ENCODE measurements at places on chromosomes 5 and 9.

DNA sequence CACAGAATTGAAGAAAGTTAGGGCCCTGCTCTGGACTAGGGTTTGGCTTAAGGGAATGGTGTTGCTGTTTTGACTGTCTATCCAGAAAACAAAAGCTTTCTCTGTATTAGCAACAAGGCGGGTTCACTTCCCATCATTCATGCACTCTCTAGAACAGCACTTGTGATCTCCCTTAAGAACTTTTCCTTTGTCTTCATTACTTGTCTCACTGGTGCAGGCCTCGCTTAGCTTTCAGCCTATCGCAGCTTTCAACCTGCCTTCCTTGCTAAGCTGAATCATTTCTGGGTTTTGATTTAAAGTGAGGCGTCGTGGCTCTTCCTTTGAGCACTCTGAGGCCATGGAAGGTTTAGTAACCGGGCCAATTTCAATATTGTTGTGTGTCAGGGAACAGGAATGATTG lies 35.2 kb upstream of the LPCAT1 start:
- no peak for DNase-seq

DNA sequence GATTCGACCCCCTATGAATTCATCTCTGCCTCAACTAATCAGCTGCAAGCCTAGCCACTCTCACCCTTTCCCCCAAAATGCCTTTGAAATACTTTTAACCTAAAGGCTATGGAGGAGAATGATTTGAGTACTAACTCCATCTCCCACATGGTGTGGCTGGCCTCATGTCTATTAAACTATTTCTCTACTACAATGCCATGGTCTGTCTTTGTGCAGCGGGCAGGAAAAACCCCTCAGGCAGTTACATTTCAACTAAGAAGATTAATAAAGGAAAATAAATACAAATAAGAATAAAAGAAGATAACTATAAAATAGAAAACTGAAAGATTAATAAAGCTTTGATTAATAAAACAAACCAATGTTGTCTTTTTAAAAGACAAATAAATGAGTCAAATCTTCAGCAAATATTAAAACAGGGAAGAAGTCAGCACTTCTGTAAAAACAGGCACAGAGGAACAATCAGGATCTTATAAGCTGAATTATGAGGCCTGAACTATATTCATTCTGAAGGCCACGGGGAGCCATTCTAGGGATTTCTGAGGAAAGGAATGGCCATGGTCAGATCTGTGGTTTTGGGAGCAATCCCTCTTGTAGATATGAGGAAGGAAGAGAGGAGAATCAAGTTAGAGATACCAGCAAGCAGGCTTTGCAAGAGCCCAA lies 116.1 kb upstream of the SLC12A2 start:
- DNase-seq, result no peak

DNA sequence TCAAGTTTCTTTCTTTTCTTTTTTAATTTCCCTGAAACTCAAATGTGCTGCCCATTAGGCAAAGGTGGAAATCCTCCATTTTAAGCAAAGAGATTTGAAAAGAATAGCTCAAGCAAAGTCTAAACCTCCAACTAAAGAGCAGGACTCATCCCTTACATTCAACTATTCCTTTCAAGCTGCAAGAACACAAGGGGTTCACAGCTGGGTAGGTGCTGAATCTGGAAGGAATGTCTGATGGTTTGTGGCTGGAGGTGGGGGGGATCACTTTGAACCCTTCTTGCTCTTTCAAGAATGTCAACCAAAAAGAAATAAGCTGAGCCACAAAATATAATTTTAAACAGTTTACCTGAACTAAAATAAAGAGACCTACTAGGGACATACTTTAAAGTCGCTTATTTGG lies 375.7 kb upstream of the CDH10 start:
- no peak for DNase-seq

- no peak for DNase-seq
Measured at GRCh38 chr5:116409591-116410296, 164.9 kb downstream of the SEMA6A start.

GRCh38 chr5:77645158-77645994 lies 6.9 kb upstream of the OTP start:
- DNase-seq, result no peak

- peak; percentile 11 for DNase-seq
Measured at GRCh38 chr9:90219548-90220118, 423.0 kb downstream of the DIRAS2 start.

DNA sequence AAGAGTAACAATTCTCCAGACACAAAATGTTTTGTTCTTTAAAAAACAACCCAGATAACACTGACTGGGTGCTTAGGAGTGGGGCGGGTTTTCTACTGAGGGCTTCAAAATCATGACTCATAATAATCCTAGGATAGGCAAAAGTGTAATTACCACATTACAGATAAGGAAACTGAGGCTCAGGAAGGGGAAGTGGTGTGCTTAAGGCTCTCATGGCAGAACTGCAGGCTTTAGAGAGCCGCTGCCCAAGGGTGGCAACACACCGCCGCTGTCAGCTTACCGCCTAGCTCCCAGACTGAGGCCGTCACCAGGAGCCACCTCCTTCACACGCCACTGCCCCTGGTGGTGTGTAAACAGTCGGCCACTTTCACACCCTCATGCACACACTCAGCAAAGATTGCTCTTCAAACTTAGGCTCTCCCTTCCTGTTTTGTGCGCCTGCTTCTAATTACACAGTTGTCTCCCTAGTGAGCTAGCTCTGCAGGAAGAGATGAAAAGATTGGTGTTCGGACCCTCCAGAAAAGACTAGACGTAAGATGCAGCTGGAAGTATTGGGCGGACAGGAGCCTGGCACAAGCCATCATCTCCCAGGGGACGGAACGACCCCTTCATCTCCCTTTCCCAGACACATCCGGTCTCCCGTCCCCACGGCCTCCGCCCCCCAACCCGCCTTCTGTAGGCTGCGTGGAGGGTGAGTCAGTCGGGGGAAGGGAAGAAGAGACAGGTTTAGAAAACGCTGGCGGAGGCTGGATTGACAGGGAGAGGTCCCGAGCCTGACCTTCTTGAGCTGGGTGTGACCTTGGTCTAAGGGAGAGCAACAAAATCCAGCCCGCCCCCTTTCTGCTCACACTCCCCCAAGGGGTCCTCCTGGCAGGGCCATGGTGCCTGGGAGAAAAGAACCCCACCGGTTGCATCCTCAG lies 162.7 kb downstream of the SYK start:
- DNase-seq, result no peak

DNA sequence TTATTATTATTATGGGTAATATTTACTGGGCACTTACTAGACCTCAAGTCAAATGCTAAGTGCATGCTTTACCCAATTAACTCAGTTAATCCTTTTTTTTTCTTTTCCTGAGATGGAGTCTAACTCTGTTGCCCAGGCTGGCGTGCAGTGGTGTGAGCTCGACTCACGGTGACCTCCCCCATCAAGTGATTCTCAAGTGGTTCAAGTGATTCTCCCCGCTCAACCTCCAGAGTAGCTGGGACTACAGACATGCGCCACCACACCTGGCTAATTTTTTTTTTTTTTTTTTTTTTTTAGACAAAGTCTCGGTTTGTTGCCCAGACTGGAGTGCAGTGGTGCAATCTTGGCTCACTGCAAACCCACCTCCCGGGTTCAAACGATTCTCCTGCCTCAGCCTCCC lies 69.1 kb downstream of the CXXC5 start:
- no peak for DNase-seq

DNA sequence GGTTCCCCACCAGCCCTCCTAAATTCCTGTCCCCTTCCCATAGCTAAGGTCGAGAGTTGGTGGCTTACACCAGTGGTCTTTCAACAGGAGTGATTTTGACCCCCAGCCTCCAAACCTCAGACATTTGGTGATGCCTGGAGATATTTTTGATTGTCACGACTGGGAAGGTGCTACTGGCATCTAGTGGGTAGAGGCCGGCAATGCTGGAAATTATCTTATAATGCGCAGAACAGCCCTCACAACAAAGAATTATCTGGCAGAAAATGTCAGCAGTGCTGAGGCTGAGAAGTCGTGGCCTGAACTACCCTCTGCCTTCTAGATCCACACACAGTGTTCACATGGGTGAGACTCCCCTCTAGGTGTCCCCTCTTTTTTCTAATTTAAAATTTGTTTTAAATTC lies 69.6 kb downstream of the IL31RA start:
- no peak for DNase-seq

- DNase-seq, result no peak
Measured at GRCh38 chr5:30638899-30639298, 554.6 kb upstream of the CDH6 start.

- peak; percentile 77 for DNase-seq
Measured at GRCh38 chr9:133709015-133709611, 29.0 kb downstream of the SARDH start.

DNA sequence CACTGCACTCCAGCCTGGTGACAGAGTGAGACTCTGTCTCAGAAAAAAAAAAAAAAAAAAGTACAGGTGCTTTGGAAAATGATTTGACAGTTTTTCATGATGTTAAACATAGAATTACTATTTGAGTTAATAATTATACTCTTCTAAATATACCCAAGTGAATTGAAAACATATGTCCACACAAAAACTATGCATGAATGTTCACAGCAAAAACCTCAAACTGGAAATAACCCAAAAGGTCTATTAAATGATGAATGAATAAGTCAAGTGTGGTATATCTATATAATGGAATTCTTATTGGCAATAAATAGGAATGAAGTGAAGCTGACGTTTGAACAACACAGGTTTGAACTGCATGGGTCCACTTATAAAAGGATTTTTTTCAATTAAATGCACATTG lies 207.2 kb upstream of the DAB2 start:
- DNase-seq, result no peak

- DNase-seq, result no peak
Measured at GRCh38 chr9:114178756-114179450, 23.6 kb downstream of the COL27A1 start.

DNA sequence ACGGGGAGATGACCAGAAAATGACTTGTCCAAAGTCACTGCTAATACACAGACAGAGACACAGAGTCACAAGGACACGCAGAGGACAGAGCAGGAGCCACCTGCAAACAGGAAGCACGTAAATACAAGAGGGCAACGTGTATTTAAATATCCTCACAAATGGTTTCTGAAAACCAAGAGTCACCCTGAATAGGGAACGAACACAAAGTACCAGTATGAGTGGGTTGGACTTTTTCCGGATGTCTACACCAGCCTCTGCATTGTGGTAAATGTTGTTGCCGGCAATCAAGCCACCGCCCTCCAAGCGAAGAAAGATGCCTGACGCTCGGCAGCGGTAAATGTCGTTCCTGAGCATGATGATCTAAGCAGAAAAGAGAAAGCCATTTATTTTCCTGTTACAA lies 44.5 kb downstream of the FBXO10 start:
- no peak for DNase-seq

DNA sequence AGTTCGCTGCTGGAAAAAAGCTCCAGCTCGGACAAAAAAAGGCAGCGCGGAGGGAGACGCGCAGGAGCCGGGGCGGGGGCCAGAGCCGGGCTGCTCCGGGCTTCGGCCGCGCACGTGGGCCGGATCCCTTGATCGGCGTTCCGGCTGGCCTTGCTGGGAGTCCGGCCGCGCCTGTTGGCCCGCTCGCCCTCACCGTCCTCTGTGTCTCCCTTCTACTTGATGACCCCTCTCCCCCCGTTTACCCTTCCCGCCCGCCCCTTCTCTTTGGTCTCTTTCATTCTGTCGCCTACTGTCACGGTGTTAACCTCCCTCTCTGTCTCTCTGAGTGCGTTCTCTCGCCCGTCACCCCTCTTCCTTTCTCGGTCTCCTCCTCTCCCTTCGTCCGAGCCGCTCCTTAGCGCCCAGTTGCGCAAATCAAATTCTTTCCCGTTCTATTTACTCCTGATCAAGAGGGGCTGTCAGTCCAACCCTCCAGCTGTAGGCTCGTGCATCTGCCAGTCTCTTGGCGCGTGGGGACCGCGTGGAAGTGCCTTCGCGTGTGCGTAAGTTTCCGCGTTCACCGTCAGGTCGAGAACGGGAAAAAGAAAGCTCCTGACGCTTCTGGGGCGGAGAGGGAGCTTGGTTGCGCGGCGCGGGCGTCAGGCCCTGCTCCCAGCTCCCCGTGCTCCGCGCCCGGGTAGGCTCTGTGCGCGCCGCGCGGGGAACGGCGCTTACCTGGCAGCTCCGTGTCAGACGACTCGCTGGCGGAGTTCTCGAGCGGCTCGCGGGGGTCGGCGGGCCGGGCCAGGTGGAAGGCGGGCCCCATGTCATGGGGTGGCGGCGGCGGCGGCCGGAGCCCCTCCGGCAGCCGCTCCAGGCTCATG lies 798 bp downstream of the PITX1 start:
- DNase-seq, result peak; percentile 9
